ENCODE measurements at places on chromosomes 12 and 14.

DNA sequence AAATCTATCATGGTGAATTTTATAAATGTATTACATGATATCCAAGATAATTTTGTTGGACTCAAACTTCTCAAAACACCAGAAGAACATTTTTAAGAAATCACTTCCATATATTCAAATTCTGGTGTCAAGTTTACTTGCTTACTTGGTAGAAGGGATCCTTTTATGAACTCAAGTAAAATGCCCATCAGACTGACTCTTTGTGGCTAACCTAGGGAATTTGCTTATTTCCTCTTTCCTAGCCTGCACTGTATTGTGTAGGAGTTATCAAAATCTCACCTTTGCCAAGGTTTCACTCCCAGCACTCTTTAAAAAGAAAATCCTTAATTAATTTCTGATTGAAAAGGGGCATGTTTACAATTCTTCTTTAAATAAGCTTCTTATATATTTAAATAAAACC lies 196.5 kb downstream of the DUSP6 start:
- H3K4me1 ChIP-seq: no peaks in the 10 kb centered on the region
- no peak overlapping the region for H3K4me3 ChIP-seq
- H3K27me3 ChIP-seq: no peaks in the 10 kb centered on the region
- DNase-seq: no peak

DNA sequence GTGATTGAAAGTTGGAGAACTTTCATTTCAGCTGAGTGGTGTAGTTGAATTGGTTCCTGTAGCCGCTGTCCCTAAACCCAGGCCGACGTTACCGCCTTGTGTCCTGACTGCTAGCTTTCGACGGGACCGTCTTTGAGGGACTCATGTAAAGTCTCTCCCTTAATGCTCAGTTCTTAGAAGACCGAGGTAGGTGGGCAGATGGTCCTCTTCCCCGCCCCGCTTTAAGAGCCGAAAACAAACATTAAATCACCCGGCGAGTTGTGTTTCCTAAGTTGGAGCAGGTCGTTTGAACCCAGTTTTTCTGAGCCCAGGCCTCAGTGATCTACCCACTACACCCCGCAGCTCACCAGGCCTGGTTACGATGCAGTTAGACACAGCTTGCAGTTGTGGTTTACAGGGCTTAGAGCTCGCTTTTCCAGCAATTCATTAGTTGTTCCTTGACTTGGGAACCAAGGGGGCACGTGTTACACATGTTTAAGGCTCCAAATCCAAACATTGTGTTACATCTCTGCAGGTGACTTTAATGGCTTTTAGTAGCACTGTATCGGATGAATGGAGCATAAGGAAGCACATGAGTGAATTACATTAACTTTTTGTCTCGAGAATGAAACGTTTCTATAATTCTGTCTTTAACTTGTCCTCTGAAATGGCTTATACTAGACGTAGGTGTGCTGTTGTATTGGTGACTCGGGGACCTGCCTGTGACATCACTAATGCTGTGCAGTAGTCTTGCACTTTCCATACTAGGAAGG lies 790 bp downstream of the NEDD1 start:
- H3K4me3 ChIP-seq: peak overlapping the region; percentile 97
- H3K36me3 ChIP-seq: no peaks in the 10 kb centered on the region
- H3K4me1 ChIP-seq: no peaks in the 10 kb centered on the region
- H3K27ac ChIP-seq: peak overlapping the region; percentile 99

DNA sequence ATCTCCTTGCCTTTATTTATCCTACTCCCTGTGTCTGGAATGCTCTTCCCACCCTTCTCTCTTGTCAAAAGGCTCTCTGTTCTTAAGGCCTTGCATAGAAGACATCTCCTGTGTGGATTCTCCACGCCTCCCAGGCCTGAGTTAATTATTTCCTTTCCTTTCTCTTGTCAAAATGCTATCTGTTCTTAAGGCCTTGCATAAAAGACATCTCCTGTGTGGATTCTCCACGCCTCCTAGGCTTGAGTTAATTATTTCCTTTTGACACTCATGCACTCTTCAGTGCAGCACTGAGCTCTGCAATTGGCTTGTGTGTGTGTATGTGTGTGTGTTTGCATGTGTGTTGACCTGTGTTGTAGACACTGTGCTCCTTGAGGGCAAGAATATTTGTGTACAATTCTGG lies 52.1 kb upstream of the DCD start:
- no peaks in the 10 kb centered on the region for H3K27me3 ChIP-seq
- H3K36me3 ChIP-seq: no peaks in the 10 kb centered on the region
- H3K4me3 ChIP-seq: no peak overlapping the region
- no peaks in the 10 kb centered on the region for H3K4me1 ChIP-seq
- no peak for DNase-seq
- H3K27ac ChIP-seq: no peak overlapping the region

DNA sequence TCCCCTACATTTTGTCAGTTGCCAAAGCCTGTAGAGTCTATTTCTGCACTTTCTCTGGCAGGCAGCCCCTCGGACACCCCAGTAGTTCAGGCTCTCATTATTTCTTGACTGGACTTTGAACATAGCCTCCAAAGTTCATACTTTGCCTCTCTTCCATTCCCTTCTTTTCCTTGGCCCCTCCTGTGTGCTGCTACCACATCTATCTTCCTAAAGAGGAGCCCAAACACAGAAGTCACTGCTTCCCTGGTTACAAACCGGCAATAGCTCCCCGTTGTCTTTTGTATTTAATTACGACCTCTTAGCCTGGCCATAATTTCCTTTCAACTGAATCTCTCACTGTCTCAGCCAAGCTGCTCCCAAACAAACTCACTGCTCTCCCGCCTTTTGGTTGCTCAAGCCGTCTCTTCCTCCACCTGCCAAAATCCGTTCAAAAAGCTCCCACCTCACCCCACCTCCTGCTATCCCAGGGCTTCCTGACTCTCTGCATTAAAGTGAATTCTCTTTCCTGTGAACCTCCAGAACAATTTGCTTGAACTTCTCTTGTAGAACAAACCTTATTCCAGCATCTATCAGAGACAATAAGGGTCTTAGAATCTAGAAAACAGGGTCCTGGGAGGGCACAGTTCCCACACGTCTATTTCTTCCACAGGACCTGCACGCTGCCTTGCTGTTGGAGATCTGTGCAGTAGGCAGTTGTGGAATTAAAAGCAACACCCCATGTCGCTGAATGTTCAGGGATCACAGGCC lies 46.9 kb downstream of the PRMT8 start:
- H3K4me3 ChIP-seq: no peak overlapping the region
- H3K36me3 ChIP-seq: no peaks in the 10 kb centered on the region
- no peaks in the 10 kb centered on the region for H3K27me3 ChIP-seq
- H3K4me1 ChIP-seq: no peaks in the 10 kb centered on the region
- DNase-seq: no peak
- no peak overlapping the region for H3K27ac ChIP-seq

DNA sequence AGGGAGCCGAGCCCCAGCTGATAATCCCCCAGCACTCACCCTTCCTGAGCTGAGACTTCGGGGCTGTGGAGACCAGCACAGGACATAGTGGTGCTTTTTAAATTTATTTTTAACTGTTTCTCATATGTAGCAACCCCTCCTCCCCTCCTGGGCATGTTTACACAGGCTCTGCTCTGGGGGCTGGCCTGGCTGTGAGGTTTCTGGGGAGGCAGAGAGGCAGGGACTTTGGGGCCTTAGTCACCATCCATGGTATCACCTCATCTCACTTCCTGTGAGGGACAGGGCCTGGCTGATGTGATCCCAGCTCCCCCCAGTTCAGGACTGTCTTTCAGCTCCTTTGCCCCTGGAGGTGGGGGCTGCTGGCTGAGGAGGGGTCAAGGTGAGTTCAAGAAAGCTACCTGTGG lies 20.4 kb downstream of the VASH1 start:
- no peaks in the 10 kb centered on the region for H3K27me3 ChIP-seq
- no peaks in the 10 kb centered on the region for H3K4me1 ChIP-seq
- DNase-seq: no peak
- H3K36me3 ChIP-seq: peaks cover 11% of the 10 kb centered on the region

GRCh38 chr12:28237423-28237822 lies 47.2 kb downstream of the CCDC91 start:
- no peaks in the 10 kb centered on the region for H3K4me1 ChIP-seq
- H3K27ac ChIP-seq: no peak overlapping the region
- no peaks in the 10 kb centered on the region for H3K27me3 ChIP-seq
- no peak overlapping the region for H3K4me3 ChIP-seq
- no peaks in the 10 kb centered on the region for H3K36me3 ChIP-seq

DNA sequence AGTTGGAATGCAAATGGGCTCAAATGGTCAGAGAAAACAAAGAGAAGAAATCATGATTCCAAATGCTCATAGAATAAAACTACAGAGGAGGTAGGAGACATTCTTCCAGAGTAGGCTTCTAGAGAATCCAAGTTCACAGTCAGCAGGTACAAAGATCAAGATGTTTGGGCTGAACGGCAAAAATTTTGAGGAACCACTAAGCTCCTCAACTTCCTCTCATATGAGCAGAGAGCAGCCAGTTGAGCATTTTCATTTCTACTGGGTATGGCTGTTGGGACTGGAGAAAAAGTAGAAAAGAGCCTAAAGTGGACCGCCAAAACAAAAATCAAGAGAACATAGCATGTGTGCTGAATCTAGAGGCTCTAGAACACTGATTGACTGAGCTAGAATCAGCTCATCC lies 73.8 kb upstream of the ARID2 start:
- H3K36me3 ChIP-seq: no peaks in the 10 kb centered on the region
- H3K4me1 ChIP-seq: no peaks in the 10 kb centered on the region
- DNase-seq: no peak
- H3K27ac ChIP-seq: no peak overlapping the region
- H3K4me3 ChIP-seq: no peak overlapping the region
- H3K27me3 ChIP-seq: no peaks in the 10 kb centered on the region

GRCh38 chr12:48988030-48988649 lies 10.0 kb downstream of the WNT1 start:
- peaks cover 3% of the 10 kb centered on the region for H3K4me1 ChIP-seq
- DNase-seq: peak; percentile 59
- no peaks in the 10 kb centered on the region for H3K36me3 ChIP-seq

- H3K27me3 ChIP-seq: peaks cover 2% of the 10 kb centered on the region
- H3K36me3 ChIP-seq: no peaks in the 10 kb centered on the region
- H3K4me1 ChIP-seq: no peaks in the 10 kb centered on the region
- H3K4me3 ChIP-seq: no peak overlapping the region
- no peak for DNase-seq
These were observed 177.2 kb upstream of the HMGA2 start for GRCh38 chr12:65647074-65647473.

- H3K27me3 ChIP-seq: no peaks in the 10 kb centered on the region
- H3K4me3 ChIP-seq: no peak overlapping the region
- H3K4me1 ChIP-seq: no peaks in the 10 kb centered on the region
- H3K27ac ChIP-seq: no peak overlapping the region
- no peak for DNase-seq
These were observed 673.9 kb downstream of the SLC16A7 start for GRCh38 chr12:60269611-60270269.

GRCh38 chr14:76576047-76576741 lies 185.1 kb upstream of the VASH1 start:
- no peak overlapping the region for H3K27ac ChIP-seq
- H3K27me3 ChIP-seq: no peaks in the 10 kb centered on the region
- H3K4me1 ChIP-seq: no peaks in the 10 kb centered on the region
- H3K4me3 ChIP-seq: no peak overlapping the region
- no peak for DNase-seq

DNA sequence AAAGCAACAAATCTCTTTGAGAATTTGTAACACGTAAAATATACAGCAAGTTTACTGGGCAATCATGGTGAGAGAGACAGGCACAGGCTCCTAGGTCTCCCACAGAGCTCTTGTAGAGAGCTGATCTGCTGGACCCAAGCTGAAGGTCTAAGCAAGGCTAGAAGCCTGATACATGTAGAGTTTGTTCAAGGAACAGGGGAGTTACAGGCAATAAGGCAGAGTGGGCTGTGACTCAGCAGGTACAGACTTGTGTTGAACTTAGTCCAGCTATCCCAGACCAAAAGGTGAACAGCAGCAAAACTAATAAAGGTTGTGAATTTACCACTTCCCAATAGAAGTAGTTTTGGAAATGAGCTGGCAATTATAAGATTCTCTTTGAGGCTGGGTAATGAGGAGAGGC lies 273.6 kb downstream of the GRIN2B start:
- H3K4me3 ChIP-seq: no peak overlapping the region
- no peaks in the 10 kb centered on the region for H3K4me1 ChIP-seq
- H3K36me3 ChIP-seq: no peaks in the 10 kb centered on the region
- H3K27ac ChIP-seq: no peak overlapping the region
- H3K27me3 ChIP-seq: no peaks in the 10 kb centered on the region

GRCh38 chr12:88314706-88315105 lies 172.6 kb downstream of the TMTC3 start:
- no peak for DNase-seq
- no peak overlapping the region for H3K27ac ChIP-seq
- H3K4me3 ChIP-seq: no peak overlapping the region
- H3K4me1 ChIP-seq: no peaks in the 10 kb centered on the region

- no peaks in the 10 kb centered on the region for H3K27me3 ChIP-seq
- no peaks in the 10 kb centered on the region for H3K4me1 ChIP-seq
- H3K36me3 ChIP-seq: no peaks in the 10 kb centered on the region
- no peak overlapping the region for H3K27ac ChIP-seq
- no peak for DNase-seq
These were observed 109.2 kb downstream of the GALC start for GRCh38 chr14:87883750-87884149.

DNA sequence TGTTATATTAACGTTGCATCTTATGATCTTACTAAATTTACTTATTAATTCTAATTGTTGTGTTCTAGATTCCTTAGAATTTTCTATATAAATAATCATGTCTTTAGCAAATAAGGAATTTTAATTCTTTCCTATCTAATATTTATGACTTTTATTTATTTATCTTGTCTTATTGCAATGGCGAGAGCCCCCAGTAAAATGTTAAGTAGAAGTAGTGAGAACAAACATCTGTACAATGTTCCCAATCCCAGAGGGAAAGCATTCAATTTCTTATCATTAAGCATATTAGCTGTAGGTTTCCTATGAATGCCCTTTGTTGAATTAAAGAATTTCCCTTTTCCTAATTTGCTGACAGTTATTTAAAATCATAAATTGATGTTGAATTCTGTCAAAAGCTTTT lies 203.7 kb upstream of the OTX2 start:
- no peak overlapping the region for H3K4me3 ChIP-seq
- no peaks in the 10 kb centered on the region for H3K4me1 ChIP-seq
- H3K36me3 ChIP-seq: no peaks in the 10 kb centered on the region
- no peak for DNase-seq
- H3K27me3 ChIP-seq: no peaks in the 10 kb centered on the region
- no peak overlapping the region for H3K27ac ChIP-seq

GRCh38 chr12:132439333-132439904 lies 50.5 kb upstream of the FBRSL1 start:
- H3K27me3 ChIP-seq: no peaks in the 10 kb centered on the region
- no peaks in the 10 kb centered on the region for H3K36me3 ChIP-seq
- no peak for DNase-seq
- peaks cover 31% of the 10 kb centered on the region for H3K4me1 ChIP-seq

GRCh38 chr12:116839287-116839830 lies 41.9 kb downstream of the HRK start:
- no peak for DNase-seq
- H3K27me3 ChIP-seq: no peaks in the 10 kb centered on the region
- H3K4me1 ChIP-seq: no peaks in the 10 kb centered on the region
- no peaks in the 10 kb centered on the region for H3K36me3 ChIP-seq
- H3K4me3 ChIP-seq: no peak overlapping the region
- H3K27ac ChIP-seq: no peak overlapping the region

- no peak overlapping the region for H3K4me3 ChIP-seq
- H3K4me1 ChIP-seq: no peaks in the 10 kb centered on the region
- H3K27me3 ChIP-seq: no peaks in the 10 kb centered on the region
- H3K36me3 ChIP-seq: no peaks in the 10 kb centered on the region
- DNase-seq: no peak
These were observed 1.6 kb downstream of the LRRC74A start for GRCh38 chr14:76827696-76828296.
